ENCODE measurements at places on chromosomes 6 and 20. TPM values are rescaled to one million over a fixed set of nuclear protein-coding genes. Genes with fewer than 3 reads are reported as not detected.

DNA sequence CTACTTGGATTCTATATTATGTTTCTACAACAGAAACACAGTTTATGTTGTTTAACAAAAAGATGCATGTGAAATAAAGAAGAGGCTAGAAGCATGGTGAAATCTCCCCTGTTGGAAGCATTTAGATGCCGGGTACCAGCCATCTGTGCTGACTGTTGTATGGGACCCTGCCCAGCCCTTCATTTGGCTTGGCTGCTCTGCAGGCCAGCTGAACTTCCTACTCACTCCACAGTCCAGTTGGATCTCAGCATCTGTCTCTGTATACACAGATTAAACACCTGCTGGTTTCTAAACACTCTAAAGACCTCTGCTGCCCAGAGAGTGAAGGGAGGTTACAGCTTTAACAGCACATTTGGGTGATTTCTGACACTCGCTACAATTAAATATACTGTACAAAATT lies 228.3 kb downstream of the SLC35F1 start:
- no peaks in the 10 kb centered on the region for H3K27me3 ChIP-seq
- H3K4me3 ChIP-seq = no peak overlapping the region
- H3K27ac ChIP-seq = no peak overlapping the region
- no peaks in the 10 kb centered on the region for H3K4me1 ChIP-seq

GRCh38 chr6:116513224-116513875 lies 1.9 kb downstream of the CALHM5 start:
- no peaks in the 10 kb centered on the region for H3K4me1 ChIP-seq
- no peak for DNase-seq
- H3K27ac ChIP-seq = no peak overlapping the region
- H3K27me3 ChIP-seq = no peaks in the 10 kb centered on the region
- no peaks in the 10 kb centered on the region for H3K36me3 ChIP-seq

PLAGL2 gene
- total RNA-seq = 18.3 TPM

CDSN gene
- 0.12 TPM for total RNA-seq

- peaks cover 5% of the 10 kb centered on the region for H3K36me3 ChIP-seq
- H3K4me3 ChIP-seq = peak overlapping the region; percentile 81
- peak overlapping the region; percentile 76 for H3K27ac ChIP-seq
- no peak for DNase-seq
- H3K4me1 ChIP-seq = peaks cover 9% of the 10 kb centered on the region
Measured at GRCh38 chr6:36546308-36546919, 865 bp downstream of the STK38 start.

DNA sequence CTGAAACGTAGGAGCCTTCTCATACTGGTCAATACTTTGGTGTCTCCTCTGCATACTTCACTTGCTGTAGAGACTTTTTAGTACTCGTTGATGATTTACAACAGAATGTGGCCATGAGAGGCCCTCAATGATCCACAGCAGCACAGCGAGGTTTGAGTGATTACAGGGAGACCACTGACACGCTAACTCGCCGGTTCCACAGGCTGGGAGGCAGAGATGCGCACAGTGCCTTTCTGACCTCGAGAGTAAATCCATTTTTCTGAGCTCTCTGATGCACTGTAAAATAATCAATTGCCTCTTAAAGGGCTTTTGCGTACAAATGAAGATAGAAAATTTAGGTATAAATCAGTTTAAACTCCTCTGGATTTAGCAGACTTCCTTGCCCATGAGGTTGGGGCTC lies 56.2 kb upstream of the TBC1D7 start:
- no peaks in the 10 kb centered on the region for H3K4me1 ChIP-seq
- DNase-seq = no peak
- H3K27ac ChIP-seq = no peak overlapping the region
- H3K27me3 ChIP-seq = no peaks in the 10 kb centered on the region
- H3K36me3 ChIP-seq = no peaks in the 10 kb centered on the region

DNA sequence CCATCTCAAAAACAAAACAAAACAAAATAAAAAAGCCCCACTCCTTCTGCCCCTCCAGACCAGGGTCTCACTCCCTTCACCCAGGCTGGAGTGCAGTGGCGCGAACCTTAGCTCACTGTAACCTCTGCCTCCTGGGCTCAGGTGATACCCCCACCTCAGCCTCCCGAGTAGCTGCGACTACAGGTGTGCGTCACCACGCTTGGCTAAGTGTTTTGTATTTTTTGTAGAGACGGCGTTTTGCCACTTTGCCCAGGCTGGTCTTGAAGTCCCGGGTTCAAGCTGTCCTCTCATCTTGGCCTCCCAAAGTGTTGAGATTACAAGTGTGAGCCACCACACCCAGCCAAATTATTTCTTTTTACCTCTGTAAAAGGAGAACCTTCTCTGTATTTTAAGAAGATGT lies 110.1 kb downstream of the NCOA3 start:
- DNase-seq = no peak
- no peaks in the 10 kb centered on the region for H3K36me3 ChIP-seq
- H3K4me1 ChIP-seq = peaks cover 15% of the 10 kb centered on the region
- H3K4me3 ChIP-seq = no peak overlapping the region
- H3K27ac ChIP-seq = no peak overlapping the region
- H3K27me3 ChIP-seq = no peaks in the 10 kb centered on the region

NCOA5 gene
- 31.6 TPM for total RNA-seq

GRCh38 chr6:71533939-71534379 lies 245.3 kb downstream of the OGFRL1 start:
- H3K4me3 ChIP-seq = no peak overlapping the region

SIGLEC1 gene
- total RNA-seq = 0.17 TPM

DEFB127 gene
- total RNA-seq = not detected

DNA sequence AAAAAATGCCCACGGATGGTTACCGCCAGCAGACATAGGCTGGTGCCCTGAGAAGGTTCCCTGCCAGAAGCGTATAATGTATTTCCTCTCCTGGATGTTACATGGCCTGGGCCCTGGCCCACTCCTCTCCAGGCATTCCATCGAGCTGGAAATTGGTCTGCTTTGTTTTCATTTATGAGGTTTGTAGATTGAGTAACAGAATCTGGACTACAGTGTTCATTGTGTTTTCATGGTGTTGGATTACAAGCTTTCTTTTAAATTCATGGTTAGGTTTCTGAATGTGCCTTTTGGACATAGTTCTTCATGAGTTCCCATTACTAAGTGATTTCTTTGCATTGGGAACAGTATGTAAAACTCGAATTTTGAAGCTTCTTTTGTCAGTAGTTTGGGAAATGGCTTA lies 6.4 kb downstream of the TIAM2 start:
- no peak for DNase-seq
- peaks cover 6% of the 10 kb centered on the region for H3K4me1 ChIP-seq
- H3K27me3 ChIP-seq = no peaks in the 10 kb centered on the region
- H3K27ac ChIP-seq = no peak overlapping the region
- no peaks in the 10 kb centered on the region for H3K36me3 ChIP-seq

C6orf52 gene
- total RNA-seq = 3.9 TPM

GRCh38 chr6:138673346-138674014 lies 100.1 kb upstream of the CCDC28A start:
- no peak overlapping the region for H3K4me3 ChIP-seq
- H3K4me1 ChIP-seq = no peaks in the 10 kb centered on the region
- H3K27ac ChIP-seq = no peak overlapping the region
- no peaks in the 10 kb centered on the region for H3K36me3 ChIP-seq
- no peaks in the 10 kb centered on the region for H3K27me3 ChIP-seq
- DNase-seq = no peak

- H3K4me3 ChIP-seq = no peak overlapping the region
- H3K36me3 ChIP-seq = no peaks in the 10 kb centered on the region
- DNase-seq = no peak
- H3K27me3 ChIP-seq = no peaks in the 10 kb centered on the region
- H3K27ac ChIP-seq = no peak overlapping the region
Measured at GRCh38 chr6:68343901-68344300, 291.2 kb upstream of the ADGRB3 start.

GRCh38 chr6:125754566-125754965 lies 5.1 kb downstream of the HEY2 start:
- peaks cover 10% of the 10 kb centered on the region for H3K4me1 ChIP-seq
- no peak for DNase-seq
- H3K27me3 ChIP-seq = peaks cover 50% of the 10 kb centered on the region

Measured in HCT116 (cell line).